ENCODE measurements at places on chromosomes 3 and 15.

DNA sequence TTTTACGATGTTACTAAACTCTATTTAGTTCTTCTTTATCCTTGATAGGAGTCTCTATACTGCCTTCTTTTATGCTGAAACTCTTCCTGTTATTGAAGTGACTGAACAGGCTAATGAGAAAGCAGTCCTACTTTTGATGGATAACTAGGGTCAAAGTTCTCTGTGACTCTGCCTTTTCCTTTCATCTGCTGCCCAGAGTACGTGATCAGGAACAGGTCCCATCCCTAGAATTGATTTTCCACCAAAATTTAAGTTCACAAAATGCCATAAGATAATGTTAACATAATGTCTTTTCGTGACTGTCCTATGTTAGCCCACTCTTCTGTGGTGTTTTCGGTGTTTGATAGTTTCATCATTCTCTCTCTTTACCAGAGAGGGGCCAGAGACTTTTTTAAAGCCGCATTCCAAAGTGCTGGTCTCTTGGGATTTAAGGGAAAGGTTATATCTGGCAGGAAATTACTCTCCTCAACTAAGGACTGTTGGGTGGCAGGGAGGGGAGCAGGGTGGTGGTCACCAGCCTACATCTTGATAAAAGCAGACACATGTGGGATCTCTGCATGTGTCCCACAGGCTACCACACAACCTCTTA is 50.3 kb upstream of the PLXND1 start:
- no peak for DNase-seq

- DNase-seq = no peak
Observed at GRCh38 chr3:128070898-128071591, 18.8 kb downstream of the SEC61A1 start.

DNA sequence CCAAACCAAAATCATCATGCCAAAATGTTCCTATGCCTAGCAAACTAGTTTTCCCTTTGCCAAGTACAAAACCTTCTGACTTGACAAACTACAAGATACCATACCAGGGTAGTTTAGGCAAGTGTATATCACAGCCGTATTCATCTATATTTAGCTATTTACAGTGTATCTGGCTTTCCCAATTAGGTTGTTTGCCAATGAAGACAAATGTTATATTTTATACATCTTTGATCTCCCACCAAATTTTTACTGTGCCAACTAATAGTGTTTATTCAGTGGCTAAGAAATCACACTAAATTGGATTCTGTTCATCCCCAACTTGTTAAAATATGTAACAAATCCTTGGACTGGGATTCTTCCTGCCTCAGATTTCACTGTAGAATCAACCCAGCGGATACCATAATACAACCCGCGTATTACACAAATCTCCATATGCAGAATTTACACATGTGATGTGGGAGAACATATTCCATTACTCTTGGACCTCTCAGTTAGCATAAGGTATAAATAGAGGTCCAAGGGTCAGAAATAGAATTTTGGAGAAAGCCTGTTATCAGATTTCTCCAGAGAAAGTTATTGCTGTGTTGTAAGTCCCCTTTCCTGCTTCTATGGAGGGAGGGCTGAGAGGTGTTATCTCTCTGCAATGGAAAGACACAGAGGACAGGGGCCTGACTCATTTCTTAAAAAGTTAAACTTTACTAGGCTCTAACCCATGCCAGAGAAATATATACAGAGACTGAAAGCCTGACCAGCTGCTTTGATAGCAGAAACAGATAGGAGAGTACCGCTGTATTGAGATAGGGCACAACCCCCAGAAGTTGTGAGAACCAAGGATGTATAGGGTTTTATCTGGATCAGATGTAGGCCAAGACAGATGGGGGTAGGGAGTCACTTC is 467.0 kb downstream of the FGF12 start:
- DNase-seq = no peak

GRCh38 chr3:114417675-114418074 is 123.8 kb downstream of the TIGIT start:
- DNase-seq = no peak

DNA sequence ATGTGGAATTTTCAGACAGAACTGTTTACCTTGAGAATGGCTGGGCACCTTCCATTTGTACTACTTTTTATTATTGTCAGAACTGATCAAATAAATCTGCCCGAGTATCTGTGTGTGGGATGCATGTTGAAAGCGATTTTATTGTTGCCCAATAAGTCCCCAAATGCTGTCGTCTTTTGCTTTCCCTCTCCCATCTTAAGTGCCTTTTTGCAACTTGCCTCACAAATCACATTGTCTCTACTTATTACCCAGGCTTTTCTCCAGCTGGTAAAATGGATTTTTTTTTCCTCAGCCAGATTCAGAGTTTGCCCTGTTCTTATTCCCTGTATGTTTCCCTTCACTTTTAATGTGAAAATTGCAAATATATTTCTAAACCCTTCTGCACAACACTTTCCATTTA is 163.1 kb downstream of the CNTN4 start:
- DNase-seq = no peak

- no peak for DNase-seq
Observed at GRCh38 chr3:194928831-194929577, 243.3 kb downstream of the FAM43A start.
